Spleen (tissue), 13 donors: ENCODE measurements at places on chromosomes 7 and 10. TPM values are rescaled to one million over a fixed set of nuclear protein-coding genes. Genes with fewer than 3 reads are reported as not detected.

DNA sequence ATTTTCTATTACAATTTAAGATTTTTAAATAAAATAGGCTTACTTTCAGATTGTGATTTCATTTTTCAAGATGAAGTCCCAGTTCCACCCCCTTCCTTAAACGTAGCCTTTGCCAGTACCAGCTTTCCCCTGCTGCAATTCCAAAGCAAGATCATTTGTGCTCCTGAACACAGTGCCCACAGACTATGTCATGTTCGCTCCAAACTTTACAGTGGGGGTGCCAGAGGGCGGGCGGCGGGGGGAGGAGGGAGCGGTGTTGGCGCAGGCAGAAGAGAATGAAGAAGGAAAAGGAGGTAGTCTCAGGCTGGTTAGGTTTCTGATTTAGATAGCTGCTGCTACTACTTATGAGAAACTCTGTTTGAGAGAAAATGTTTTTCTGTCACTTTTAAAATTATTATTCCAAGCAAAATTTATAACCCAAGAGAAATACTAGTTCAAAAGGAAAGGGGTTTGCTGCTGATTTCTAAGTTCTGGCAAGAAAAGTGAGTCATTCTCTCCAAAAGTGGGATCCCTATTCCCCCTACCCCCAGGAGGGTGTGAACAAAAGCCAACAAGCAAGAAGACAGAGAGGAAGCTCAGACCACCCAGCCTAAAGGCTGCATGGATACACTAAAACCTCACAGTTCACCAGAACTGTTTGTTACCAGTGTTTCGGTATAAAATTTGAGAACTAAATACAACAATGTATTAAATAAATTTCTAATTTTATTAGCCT is 109.6 kb downstream of the SRPK2 start:
- peaks cover 6% of the 10 kb centered on the region for H3K4me1 ChIP-seq
- H3K36me3 ChIP-seq: no peaks in the 10 kb centered on the region
- H3K27me3 ChIP-seq: no peaks in the 10 kb centered on the region
- no peak overlapping the region for H3K4me3 ChIP-seq
- no peak for DNase-seq

GRCh38 chr10:117160567-117160966 is 22.5 kb upstream of the VAX1 start:
- peaks cover 100% of the 10 kb centered on the region for H3K27me3 ChIP-seq
- H3K4me3 ChIP-seq: no peak overlapping the region
- no peaks in the 10 kb centered on the region for H3K36me3 ChIP-seq
- no peak for DNase-seq

DNA sequence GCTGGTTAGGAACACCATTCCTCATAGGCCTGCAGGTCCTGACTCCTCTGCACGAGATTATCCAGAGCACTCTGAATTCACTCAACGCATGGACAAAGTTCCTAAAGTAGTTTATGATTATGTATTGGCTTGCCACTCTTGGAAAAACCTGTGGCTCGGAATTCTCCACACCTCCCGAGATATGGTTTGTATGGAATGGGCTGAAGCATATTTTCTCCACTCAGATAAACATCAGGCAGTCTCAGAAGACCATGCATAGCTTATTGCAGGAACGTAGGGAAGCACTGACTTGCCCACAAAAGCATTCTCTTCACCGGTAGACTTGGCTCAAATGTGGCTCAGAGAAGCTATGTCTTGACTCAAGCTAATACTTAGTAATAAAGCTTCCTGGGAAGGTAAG is 338.6 kb upstream of the NFE2L3 start:
- H3K4me3 ChIP-seq: no peak overlapping the region
- no peaks in the 10 kb centered on the region for H3K4me1 ChIP-seq
- no peak for DNase-seq
- H3K27ac ChIP-seq: no peak overlapping the region
- no peaks in the 10 kb centered on the region for H3K36me3 ChIP-seq

DNA sequence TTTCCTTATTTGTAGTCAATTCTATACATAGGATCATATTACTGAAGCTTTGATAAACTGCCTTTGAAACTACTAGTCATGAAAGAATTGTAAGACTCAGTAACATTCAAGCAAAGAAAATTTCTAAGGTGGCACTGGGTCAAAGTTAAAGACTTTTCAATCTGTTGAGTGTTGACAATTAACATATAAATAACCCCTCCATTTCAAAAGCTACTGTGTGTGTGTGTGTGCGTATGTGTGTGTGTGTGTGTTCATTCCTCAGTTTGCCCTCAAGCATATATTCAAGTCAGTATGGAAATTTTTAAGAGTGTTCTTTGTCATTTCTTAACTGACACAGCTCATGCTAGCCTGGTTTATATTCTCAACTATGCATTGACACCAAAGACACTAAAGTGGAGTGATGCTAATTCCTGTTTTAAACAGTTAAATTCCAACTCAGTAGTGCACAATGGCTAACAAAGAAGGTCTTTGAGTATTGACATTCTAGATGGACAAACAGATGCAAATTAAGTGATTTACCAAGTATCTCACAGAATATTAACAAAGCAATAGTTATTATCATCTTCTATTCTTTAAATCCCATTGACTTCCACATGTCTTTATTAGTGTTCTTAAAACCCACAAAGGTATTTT is 314.8 kb upstream of the GRM3 start:
- no peak overlapping the region for H3K27ac ChIP-seq
- no peak overlapping the region for H3K4me3 ChIP-seq
- no peaks in the 10 kb centered on the region for H3K36me3 ChIP-seq
- DNase-seq: no peak

Gene GCK
- not detected for total RNA-seq

DNA sequence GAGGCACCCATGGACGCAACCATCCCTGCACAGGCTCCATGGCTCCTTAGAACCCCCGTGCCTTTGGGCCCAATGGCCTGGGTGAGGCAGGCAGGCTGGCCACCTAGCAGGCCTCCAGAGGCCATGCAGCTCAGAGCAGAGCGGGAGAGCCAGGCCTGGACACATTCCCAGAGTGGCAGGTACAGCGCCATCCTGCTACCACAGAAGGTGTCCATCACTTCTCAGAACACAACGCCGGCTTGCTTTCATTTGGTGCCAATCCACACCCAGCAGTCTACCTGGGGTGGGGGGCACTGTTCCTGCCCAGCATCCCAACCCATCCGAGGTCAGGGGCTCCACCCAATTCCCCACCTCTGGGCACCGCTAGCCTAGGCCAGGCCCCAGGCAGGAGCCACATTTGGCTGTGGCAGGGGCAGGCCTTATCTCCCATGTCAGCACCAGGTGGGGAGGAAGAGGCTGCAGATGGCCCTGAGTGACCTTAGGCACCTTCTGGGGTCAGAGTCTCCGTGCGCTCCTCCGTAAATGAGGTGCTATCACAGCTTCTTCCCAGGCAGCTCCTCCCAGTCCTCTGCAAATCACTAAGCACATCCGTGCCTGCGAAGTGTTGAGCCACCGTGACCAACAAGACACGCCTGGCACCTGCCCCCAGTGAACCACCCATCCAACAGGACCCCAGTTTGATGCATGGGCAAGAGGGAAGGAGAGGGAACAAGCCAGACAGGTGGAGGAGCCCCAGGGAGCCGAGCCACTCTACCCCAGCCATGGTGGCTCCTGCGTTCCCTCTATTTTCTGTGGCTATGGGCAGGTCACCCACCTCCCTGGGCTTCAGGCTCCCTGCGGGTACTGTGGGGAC is 14.2 kb downstream of the KCNH2 start:
- peaks cover 3% of the 10 kb centered on the region for H3K27me3 ChIP-seq
- H3K4me1 ChIP-seq: peaks cover 22% of the 10 kb centered on the region
- H3K4me3 ChIP-seq: no peak overlapping the region
- H3K36me3 ChIP-seq: no peaks in the 10 kb centered on the region
- DNase-seq: no peak

DNA sequence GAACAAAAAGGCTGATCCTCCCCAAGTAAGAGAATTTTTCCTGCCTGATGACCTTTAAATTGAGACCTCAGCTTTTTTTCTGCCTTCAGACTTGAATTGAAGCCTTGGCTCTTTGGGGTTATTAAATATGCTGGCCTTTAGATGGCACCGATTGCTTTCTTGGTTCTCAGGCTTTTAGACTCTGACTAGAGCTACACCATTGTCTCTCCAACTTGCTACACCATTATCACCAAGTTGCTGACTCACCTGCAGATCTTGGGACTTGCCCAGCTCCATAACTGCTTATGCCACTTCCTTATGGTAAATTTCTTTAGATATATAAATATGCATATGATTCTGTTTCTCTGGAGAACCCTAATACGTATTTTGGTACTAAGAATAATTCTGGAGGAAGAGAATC is 3.1 kb upstream of the ABCA13 start:
- H3K27ac ChIP-seq: no peak overlapping the region
- H3K4me3 ChIP-seq: no peak overlapping the region
- no peaks in the 10 kb centered on the region for H3K36me3 ChIP-seq
- H3K27me3 ChIP-seq: no peaks in the 10 kb centered on the region
- DNase-seq: no peak

- H3K36me3 ChIP-seq: no peaks in the 10 kb centered on the region
- no peak overlapping the region for H3K27ac ChIP-seq
- no peak overlapping the region for H3K4me3 ChIP-seq
- no peak for DNase-seq
Measured at GRCh38 chr7:42084263-42084662, 152.7 kb downstream of the GLI3 start.

- no peak overlapping the region for H3K4me3 ChIP-seq
- DNase-seq: no peak
- H3K27me3 ChIP-seq: no peaks in the 10 kb centered on the region
- H3K27ac ChIP-seq: no peak overlapping the region
- H3K36me3 ChIP-seq: no peaks in the 10 kb centered on the region
- H3K4me1 ChIP-seq: peaks cover 5% of the 10 kb centered on the region
Measured at GRCh38 chr10:92809840-92810239, 38.5 kb upstream of the EXOC6 start.
